ENCODE measurements at places on chromosomes 7 and 10.
A peak's percentile ranks its signal among the peaks of the same experiment; 100 is the strongest.

DNA sequence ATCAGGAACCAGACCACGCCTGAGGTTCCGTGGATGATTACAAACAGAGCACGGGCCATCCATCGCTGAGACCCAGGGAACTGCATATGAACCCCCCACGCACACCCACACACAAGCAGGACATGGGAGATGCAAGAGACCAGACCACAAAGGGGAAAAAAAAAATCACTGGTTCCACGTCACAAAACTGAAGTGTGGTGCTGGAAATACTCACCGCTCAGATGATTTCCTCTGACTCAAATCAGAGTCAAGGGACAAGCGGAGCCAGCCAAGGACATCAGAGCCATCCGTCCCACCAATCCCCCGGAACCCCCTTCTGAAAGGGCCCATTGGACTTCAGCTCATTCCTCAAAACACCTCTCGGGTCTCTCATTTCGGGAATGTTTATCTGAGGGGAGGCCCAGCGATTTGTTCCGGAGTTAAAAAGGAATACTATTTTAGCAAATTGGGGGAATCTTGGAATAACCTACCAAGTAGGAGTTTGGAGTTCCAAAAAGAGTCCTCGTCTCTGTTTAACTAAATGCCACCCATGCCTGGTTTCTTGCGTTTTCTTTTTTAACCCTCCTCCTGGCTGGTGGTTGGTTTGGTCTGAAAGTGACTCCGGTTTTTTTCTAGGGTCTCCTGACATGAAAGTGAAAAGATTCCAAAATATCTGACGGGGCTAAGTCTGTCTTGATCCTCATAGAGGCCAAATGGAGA is 15.0 kb downstream of the SNX8 start:
- no peak for DNase-seq

GRCh38 chr7:6056616-6057015 is 25.4 kb downstream of the ANKRD61 start:
- DNase-seq, result peak; percentile 92

DNA sequence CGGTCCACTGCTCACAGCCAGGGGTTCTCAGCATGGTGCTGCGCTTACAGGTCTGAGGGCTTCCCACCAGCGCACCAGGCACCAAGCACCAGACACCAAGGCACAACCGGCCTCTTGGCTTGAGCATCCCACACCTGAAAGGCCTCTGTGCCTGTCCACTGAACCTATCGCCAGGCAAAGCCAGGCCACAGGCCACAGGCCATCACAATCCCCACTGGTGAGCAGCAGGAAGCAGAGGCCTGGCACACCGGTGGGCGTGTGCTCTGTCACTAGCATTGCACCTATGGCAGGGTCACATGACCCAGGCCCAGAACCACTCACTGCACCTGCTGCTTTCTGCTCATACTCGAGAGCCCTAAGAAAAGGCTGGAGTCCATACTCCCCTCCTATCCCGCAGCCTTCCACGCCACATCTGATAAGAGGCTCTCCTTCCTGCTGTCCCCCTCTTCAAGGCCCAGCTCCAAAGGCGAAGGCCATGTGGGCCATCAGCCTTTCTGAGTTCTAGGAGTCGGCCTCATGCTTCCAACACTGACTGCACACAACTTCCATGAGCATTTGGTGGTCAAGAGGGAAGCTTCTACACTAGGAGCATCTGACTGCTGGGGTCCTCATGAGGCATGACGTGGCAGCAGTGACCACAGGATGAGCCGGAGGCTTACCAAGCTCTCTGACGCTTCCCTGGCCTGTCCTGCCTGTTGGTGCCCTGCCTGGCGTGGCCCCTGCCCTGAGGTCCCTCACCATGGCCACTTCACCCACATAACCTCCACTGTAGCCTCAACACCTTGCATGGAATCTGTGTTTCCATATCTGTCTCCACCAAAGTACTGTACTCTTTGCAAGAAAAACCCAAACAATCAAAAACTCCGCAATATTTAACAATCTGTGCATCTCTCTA is 166.3 kb downstream of the TNS3 start:
- no peak for DNase-seq

DNA sequence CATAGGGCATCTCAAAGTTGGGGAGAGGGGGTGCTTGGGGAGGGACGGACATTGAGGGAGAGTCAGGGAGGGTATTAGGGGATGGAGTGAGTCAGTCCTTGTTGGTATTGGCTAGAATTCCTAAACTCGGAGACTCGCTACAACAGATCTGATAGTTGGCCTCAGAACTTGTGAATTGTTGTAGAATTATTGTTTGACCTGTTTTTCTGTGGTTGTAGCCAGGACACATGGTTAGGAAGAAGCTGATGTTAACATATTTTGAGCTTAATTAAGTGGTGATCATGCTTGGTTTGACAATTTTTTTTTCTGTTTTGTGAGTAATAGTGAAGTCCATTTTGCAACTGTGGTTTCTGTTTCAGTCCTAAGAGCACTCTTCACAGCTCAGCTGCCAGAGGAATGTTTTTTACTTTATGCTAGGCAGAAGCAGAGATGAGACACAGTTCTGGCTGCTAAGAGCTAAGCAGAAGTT is 1190.3 kb upstream of the C7orf33 start:
- DNase-seq, result no peak

DNA sequence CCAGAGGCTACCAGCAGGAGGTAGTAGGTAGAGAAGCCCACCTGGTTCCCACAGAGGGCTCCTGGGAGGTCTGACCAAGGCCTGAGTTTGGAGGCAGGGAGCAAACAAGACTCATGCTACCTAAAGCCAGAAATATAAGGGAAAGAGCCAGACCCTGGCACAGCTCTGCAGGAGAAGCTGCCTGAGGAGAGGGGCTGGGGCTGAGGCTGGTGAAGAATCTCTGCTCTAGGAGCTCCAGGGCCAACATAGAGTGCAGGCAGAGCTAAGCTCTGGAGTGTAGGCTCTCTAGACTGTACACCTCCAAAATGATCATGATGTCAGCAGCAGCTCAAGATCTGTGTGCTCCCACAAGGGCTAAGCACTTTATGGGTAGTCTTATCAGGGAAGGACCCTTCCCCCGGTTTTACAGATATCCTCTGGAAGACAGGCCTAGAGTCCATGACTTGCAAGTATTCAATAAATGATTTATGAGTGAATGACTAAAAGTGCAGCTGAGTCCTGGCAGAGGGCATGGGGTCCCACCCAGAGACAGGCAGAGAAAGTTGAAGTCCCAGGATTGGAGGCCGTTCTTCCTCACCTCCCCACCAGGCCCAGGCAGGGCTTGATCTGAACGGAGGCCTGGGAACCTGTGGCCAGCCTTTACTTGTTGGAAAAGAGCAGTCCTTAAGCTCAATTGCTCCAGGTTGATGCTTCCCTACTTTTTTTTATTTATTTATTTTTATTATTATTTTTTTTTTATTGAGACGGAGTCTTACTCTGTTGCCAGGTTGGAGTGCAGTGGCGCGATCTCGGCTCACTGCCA is 71.5 kb upstream of the LRRC4 start:
- no peak for DNase-seq

All from hematopoietic multipotent progenitor cell treated with erythropoietin and hydrocortisone succinate and interleukin-3 and kit ligand, for 6 days (in vitro differentiated cells).